Activated CD8-positive, alpha-beta T cell treated with anti-CD3 and anti-CD28 coated beads, Interleukin-2, amount 10 ng/mL, durations not matched to agents 7 days and 5 days (primary cell): ENCODE measurements at places on chromosomes 3 and 15.
A peak's percentile ranks its signal among the peaks of the same experiment; 100 is the strongest.

DNA sequence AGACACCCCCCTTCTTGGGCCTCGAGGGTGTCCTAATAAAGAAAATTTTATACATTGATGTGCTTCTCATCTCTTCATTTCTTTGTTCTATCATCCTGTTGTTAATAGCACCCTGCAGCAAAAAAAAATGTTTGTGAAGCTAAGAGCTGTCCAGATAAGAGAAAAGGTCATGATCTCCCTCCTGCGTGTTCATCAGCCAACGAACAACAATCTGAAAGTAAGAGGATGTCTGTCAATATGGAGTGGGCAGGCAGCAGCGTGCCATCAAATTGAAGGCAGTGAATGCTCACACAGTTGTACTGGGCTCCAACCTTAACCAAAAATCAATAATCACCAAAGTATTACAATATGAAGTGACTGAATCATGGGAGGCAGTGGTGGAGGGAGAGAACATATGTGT lies 418.6 kb upstream of the ONECUT1 start:
- DNase-seq: no peak

GRCh38 chr3:64295594-64295993 lies 70.3 kb upstream of the PRICKLE2 start:
- no peak for DNase-seq

DNA sequence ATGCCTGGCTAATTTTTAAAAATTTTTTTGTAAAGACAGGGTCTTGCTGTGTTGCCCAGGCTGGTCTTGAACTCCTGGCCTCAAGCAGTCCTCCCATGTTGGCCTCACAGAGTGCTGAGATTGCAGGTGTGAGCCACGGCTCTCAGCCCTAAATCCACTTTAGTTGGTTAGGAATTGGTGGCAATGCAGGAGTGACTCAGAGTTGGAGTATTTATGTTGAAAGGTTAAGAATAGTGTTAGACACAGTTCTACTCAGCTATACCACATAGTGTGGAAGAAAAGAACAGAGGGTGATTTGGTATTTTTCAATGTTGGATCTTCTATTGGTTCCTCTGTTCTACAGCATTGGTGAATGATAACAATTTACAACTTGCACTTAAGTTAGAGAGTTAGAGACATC lies 7.6 kb downstream of the ZNF639 start:
- DNase-seq: no peak

GRCh38 chr15:58114812-58115211 lies 23.4 kb upstream of the AQP9 start:
- DNase-seq: no peak

- DNase-seq: no peak
Measured at GRCh38 chr15:34610354-34610753, 26.9 kb upstream of the GOLGA8B start.

GRCh38 chr3:128435058-128435457 lies 31.6 kb downstream of the DNAJB8 start:
- no peak for DNase-seq

DNA sequence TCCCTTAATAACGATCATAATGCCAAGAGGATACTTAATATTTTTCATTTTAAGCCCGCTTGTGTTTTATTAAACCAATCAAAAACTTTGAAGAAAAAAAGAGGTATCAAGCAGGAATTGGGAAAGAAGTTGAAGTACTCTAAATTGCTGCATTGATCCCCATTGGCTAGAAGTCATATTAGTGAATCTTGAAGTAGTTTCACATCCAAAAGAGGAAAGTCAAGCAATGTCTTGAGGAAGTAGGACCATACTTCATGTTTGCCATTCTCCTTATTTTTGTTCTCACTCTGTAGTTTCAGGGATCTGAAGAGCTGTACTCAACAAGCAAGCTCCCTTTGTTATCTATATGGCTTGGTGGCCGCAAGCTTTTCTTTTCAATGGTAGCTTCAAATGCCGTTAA lies 2.2 kb downstream of the SCAANT1 start:
- no peak for DNase-seq

- no peak for DNase-seq
Measured at GRCh38 chr3:105195260-105195659, 171.4 kb upstream of the ALCAM start.

DNA sequence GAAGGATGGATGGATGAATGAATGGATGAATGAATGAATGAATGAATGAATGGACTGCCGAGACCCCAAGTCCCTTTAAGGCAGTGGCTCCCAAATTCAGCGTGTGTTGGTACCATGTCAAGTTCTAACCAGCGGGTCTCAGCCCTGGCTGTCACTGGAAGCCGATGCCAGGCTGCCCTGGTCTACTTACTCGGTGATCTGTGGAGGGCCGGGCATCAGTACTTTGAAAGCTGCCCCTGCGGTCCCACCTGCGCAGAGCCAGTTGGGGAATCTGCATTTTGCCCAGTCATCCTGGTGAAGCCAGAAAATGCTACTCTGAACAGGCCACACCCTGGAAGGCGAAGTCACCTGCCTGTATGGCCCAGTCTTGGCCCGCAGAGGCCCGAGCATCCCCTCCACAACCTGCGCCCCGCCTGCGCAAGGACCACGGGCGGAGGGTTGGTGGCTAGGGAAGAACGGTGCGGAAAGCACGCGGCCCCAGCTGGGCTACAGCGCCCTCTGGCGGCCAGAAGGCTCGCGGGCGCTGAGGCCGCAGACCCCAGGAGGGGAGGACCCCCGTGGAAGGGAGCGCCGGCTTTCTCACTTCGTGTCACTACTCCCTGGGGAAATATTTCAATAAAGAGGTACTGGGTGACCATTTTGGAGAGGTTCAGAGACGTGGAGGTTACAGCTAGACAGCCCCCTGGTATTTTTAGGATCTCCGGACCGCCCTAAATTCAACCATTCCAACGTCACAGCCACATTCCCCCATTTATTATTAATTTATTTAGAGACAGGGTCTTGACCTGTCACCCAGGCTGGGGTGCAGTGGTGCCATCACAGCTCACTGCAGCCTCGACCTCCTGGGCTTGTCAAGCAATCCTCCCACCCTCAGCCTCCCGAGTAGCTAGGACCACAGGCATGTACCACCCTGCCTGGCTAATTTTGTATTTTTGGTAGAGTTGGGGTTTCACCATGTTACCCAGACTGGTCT lies 34.9 kb downstream of the PRKCD start:
- peak; percentile 60 for DNase-seq

- no peak for DNase-seq
Measured at GRCh38 chr3:24503616-24504113, 9.0 kb upstream of the THRB start.

DNA sequence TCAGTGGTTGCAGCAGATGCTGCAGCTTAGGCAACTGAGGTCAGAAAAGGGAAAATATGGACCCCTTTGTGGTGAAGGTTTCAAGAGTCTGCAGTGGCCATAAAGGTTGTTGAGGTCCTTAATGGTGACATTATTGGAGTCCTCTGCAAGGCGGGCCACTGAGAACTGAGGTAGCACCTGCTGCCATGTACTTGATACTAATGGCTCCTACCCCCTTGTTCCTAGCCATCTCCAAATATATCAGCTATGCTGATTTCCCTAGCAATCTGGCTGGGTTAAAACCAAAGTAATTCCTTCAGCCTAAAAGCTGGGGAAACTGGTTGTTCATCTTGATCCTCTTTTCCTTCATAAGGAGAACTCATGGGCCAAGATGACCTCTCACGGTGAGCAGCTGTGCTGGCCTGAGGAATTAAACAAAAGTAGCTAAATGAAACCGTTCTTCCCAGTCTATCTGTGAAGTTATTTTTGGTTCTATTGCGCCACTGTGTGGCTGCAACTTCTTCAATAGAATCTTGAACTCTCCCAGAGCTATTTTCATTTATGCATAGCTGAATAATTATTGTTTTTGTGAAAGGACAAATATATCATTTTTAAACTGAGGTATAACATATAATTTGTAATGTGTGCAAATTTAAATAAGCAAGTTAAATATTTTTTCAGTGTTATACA lies 76.1 kb upstream of the PLSCR4 start:
- no peak for DNase-seq

- no peak for DNase-seq
Measured at GRCh38 chr3:39502838-39503145, 35.3 kb downstream of the MOBP start.
